Stromal cell of bone marrow (primary cell): ENCODE measurements at places on chromosomes 16 and 17.
A peak's percentile ranks its signal among the peaks of the same experiment; 100 is the strongest.

DNA sequence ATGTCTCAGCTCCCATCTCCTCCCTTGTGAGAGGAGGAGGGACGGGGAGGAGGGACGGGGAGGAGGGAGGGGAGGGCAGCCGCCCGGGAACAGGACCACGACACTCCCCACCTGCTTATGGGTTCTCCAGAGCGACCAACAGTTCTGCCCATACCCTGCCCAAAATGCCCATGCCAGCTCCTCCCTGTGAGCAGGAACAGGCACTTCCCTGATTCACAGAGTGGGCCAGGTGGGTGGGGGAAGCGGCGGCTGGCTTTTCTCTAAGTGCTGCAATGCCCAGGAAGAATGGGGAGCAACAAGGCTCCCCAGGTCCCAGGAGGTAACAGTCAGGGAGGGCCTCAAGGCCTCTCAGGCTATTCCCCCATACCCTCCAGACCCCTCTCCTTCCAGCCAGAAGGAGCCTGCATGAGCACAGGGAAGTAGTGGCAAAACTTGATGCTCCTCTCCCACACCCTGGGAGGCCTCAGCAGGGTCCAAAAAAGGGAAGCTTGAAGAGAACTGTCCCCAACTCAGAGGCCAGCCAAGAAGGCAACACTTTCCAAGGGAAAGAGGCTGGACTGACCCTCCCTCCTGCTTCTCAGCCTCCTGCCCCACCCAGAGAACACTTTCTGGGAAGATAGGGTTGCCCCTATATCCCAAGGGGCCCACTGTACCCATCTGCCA, 53.8 kb downstream of the MYO18A start:
- no peak for DNase-seq

DNA sequence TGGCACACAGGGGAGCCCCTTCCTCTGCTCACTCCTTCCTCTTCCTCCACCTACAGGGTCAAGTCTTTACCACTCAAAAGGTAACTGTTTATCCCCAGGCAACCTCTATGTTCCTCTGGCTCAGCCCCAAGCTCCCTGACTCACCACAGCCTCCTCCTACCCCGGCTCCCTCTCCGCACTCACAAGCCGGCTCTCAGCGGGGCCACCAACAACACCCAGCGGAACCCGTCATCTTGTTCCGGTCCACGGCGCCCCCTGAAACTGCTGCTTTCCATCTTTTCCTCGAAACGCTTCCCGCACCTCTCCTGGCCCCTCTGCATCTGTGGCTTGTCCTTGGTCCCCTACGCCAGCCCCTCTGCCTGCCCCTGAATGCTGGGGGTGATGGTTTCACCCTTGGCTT, 58.4 kb downstream of the NXN start:
- no peak for DNase-seq

GRCh38 chr17:13374203-13375143, 227.3 kb downstream of the HS3ST3A1 start:
- no peak for DNase-seq

GRCh38 chr17:33686171-33686570, 393.1 kb upstream of the ASIC2 start:
- no peak for DNase-seq

DNA sequence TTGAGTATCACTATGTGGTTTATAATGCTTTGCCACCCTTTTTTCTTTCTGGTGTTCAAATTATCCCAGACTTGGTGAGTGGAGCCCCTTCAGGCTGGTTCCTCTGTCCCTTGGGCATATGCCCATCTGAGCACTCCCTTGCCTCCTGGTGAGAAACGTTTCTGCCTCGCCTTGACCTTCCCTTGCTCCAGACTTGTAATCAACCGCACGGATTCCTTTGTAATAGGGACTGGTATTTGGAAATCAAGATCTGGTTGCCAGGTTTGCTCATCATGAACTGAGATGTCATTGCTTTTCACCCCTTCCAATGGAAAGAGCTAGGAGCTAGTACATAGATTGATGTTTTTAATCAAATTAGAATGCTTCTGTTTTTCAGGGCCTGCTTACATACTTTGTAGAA, 43.7 kb downstream of the SEC14L1 start:
- no peak for DNase-seq

DNA sequence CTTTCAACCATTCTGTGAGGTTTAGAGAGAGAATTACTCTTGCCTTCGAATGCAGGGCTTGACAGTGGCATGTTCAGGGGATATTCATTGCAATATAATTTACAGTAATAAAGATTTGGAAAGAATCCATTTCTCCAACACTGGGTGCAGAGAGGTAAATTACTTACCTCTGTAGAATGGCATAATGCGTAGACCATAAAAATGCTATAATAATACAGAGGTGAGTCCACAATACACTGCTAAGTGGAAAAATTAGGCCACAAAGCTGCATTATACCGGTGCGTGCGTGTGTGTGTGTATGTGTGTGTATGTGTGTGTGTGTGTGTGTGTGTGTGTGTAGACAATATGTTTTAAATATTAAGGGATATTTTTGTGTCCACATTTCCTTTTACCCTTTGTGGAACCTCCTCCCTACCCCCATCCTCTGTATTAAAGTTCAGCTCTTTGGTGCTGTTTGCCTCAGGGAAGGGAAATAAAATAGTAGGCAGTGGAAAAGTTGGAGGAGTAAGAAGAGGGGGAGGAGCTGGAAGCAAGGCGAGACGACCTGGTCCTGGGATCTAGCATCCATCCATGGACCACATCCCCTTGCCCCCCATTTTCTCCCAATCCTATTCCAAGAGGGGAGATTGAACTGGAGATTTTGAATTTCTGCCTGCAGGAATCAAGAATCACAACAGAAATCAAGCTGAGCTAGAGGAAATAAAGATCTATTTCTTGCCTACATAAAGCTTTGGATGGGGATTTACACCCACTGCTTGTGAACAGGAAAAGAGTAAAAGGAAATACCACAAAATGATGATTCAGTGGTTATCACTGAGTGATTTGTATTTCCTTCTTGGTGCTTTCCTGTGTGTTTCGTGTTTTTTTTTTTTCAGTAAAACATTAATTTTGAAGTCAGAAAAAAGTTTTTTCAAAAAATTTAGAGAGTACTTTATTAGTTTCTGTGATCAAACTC, 124.8 kb downstream of the RGS9 start:
- peak; percentile 17 for DNase-seq

DNA sequence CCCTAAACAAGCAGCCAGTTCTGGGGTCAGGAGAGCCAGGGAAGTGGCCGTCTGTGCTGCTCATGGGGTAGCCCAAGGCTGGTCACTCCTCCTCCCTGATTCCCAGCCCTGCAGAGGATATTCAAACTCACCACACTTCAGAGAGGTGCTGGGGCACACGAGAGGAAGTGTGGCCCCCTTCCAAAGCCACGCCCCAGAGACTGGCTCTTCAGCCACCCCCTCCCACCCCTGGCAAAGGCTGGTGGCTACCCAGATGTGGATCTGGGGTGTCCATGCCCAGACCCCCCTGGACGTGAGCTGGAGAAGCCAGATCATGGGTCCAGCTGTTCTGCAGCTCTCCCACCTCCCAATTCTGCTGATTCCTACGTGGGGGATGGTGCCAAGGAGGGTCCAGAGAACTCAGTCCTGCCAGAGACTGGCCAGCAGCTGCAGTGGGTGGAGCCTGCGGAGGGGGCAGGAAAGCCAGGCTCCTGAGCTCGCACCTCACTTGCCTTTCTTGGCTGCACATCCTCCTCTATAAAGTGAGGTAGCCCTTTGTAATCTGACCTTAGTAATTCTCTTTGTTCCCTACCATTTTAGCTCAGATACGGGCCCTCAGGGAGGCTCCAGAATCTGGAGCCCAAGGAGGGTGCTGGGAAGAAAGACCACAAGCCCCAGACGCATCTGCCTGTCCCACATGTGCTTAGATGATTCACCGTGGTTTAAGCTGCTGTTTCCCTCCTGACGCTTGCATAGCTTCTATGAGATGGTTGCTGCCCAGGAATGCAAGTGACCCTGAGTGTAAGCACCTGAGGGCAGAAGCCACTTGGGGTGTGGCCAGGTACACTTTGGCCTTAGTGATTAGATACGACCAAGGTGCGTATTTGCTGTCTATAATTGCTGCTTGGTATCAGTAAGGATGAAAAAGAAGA, 15.3 kb downstream of the SDK2 start:
- DNase-seq: no peak

DNA sequence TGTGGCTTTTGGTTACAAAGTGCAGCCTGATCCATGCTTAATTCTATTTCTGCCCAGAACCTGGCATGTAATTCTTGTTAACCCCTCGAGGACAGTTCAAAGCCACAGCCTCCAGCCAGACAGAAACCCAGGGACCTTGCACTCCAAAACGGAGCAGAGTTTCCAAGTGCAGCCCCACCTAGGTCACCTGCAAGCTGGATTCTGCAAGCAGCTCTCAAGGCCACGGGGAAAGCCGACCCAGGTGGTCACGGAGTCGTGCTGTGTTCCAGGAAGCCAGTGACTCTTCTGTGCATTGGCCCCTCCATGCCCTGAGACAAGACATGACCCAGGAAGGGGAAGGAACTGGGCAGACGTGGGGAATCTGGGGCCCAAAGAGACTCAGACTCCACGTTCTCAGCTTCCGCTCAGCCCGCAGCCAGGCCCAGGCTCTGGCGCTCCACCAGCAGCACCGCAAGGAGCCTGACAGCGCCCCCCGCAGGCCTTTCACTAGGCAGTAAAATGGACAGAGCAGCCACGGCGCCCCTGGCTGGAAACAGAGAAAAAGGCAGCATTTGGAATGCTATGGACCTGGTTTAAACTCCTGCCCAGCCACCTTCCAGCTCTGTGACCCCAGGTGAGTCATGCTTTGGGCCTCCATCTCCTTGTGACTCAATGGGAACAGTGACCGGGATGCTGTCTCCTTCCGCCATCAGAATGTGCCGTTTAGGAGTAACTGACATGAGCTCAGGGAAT, 27.3 kb upstream of the GSG1L start:
- DNase-seq: no peak
